ENCODE measurements at places on chromosomes 3 and 15. TPM values are rescaled to one million over a fixed set of nuclear protein-coding genes. Genes with fewer than 3 reads are reported as not detected.

C2CD4A gene
- 0.19 TPM for total RNA-seq

NMNAT3 gene
- total RNA-seq, result 1.5 TPM

FBXO40 gene
- total RNA-seq, result not detected

VIPR1 gene
- total RNA-seq, result 66.8 TPM

RLBP1 gene
- total RNA-seq, result not detected

CAND2 gene
- 6.0 TPM for total RNA-seq

SLC27A2 gene
- 0.31 TPM for total RNA-seq

DNA sequence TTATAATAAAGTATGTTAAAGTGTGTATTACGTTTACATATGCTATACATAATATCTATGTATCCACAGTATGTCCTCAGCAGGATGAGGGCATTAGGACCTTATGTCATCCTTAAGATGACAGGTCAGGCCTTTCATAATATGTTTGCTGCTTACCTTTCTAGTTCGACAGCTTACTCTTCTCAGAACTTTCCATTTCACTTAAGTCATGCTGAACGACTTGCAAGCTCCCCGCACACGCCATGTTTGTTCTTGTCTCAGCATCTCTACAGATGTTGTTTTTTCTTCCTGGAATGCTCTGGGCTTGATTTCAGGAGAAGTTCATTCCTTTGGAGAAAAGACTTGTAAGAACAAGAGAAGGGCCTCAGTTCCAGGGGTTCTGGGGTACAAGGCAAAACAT lies 36.0 kb upstream of the PPARG start:
- no peaks in the 10 kb centered on the region for H3K4me1 ChIP-seq
- no peak overlapping the region for H3K27ac ChIP-seq
- DNase-seq, result no peak
- H3K4me3 ChIP-seq, result no peak overlapping the region
- H3K27me3 ChIP-seq, result no peaks in the 10 kb centered on the region

DNA sequence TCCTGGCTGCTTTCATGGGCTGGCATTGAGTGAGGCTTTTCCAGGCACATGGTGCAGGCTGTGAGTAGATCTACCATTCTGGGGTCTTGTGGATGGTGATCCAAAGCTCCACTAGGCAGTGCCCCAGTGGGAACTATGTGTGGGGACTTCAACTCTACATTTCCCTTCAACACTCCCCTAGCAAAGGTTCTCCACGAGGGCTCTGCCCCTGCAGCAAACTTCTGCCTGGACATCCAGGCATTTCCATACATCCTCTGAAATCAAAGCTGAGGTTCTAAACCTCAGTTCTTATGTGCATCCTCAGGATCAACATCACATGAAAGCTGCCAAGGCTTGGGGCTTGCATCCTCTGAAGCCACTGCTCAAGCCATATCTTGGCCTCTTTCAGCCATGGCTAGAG lies 282.9 kb upstream of the ZPLD1 start:
- H3K27me3 ChIP-seq, result no peaks in the 10 kb centered on the region
- H3K4me1 ChIP-seq, result no peaks in the 10 kb centered on the region
- H3K27ac ChIP-seq, result no peak overlapping the region
- DNase-seq, result no peak
- H3K4me3 ChIP-seq, result no peak overlapping the region
- no peaks in the 10 kb centered on the region for H3K36me3 ChIP-seq

GRCh38 chr3:7166460-7166859 lies 305.5 kb downstream of the GRM7 start:
- no peaks in the 10 kb centered on the region for H3K36me3 ChIP-seq
- H3K27me3 ChIP-seq, result no peaks in the 10 kb centered on the region
- no peak for DNase-seq
- no peaks in the 10 kb centered on the region for H3K4me1 ChIP-seq
- no peak overlapping the region for H3K27ac ChIP-seq

DNA sequence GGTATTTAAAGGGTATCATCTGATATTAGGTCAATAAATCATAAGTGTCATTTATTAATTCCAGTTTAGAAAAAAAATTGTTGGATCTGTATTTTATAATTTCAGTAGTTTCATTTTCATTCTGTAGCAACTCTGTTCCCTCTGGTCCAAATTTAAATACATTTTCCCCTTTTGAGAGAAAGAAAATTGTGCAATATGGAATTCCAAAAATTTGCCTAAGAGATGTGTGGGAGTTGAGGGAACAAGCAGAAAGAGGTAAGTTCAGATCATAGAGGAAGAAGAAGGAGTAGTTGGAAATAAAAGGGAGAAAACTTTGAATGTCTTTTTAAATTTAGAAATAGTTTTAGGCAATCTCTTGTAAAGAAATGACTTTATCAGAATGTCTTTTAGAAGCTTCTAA lies 48.9 kb upstream of the MME start:
- no peaks in the 10 kb centered on the region for H3K27me3 ChIP-seq
- no peak overlapping the region for H3K27ac ChIP-seq
- no peak overlapping the region for H3K4me3 ChIP-seq

DNA sequence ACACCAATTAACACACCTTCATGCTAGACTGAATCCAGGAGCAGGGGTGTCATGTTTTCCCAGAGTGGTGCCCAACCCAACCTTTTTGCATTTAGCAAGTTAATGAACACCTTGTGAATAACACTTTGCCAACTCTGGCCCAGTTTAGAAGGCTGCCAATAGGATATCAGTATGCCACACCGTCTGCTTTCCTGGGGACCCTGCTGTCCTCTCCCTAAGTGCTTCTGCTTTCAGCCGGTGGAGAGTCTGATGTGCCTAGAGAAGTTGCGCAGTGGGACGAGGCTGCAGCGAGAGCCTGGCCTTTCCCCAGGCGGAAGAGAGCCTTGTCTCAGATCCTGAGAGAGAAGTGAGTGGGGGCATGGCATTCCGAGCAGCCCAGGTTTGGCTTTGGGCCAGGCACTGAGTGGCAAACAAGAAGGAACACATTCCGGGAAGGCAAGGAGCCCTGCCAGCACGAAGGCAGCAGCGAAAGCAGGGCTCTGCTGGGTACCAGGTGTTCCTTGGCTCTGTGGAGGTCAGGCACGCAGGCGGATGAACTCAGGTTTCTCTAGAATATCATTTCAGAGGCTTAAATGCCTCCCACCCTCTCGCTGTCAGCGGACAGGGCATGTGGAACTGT lies 36.9 kb downstream of the SENP8 start:
- H3K4me3 ChIP-seq, result no peak overlapping the region
- peaks cover 7% of the 10 kb centered on the region for H3K4me1 ChIP-seq
- H3K36me3 ChIP-seq, result no peaks in the 10 kb centered on the region

- no peak overlapping the region for H3K27ac ChIP-seq
- no peaks in the 10 kb centered on the region for H3K4me1 ChIP-seq
- no peak overlapping the region for H3K4me3 ChIP-seq
- H3K27me3 ChIP-seq, result no peaks in the 10 kb centered on the region
Measured at GRCh38 chr3:138336454-138336999, 6.9 kb upstream of the NME9 start.

- no peak overlapping the region for H3K27ac ChIP-seq
- H3K4me1 ChIP-seq, result no peaks in the 10 kb centered on the region
- H3K27me3 ChIP-seq, result no peaks in the 10 kb centered on the region
- no peak for DNase-seq
- no peaks in the 10 kb centered on the region for H3K36me3 ChIP-seq
Measured at GRCh38 chr15:98217356-98217755, 256.9 kb downstream of the ARRDC4 start.

- no peaks in the 10 kb centered on the region for H3K4me1 ChIP-seq
- DNase-seq, result peak; percentile 4
- H3K27ac ChIP-seq, result no peak overlapping the region
- H3K36me3 ChIP-seq, result no peaks in the 10 kb centered on the region
- H3K4me3 ChIP-seq, result no peak overlapping the region
Measured at GRCh38 chr3:30319713-30320112, 286.7 kb upstream of the TGFBR2 start.

- H3K27ac ChIP-seq, result no peak overlapping the region
- H3K27me3 ChIP-seq, result no peaks in the 10 kb centered on the region
- H3K4me1 ChIP-seq, result peaks cover 19% of the 10 kb centered on the region
Measured at GRCh38 chr15:45523166-45523460, 558 bp upstream of the SLC30A4 start.

DNA sequence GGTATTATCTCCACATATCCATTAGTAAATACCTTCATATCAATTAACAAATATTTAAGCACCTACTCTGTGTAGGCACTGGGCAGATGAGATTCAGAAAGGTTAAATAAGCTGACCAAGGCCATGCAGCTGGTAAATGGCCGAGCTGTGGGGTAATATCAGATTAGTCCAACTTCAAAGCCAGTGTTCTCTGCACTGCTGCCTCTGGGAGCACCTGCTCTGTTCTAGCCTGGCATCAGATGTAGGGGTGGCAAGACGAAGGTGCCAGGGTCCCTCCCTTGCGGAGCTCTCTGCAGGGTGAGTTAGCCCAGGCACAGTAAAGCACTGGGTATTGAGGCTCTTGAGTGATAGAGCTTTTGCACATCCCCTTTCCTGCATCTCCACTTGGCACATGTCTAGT lies 5.5 kb downstream of the TATDN2 start:
- peaks cover 69% of the 10 kb centered on the region for H3K4me1 ChIP-seq
- no peaks in the 10 kb centered on the region for H3K27me3 ChIP-seq
- no peak for DNase-seq
- H3K4me3 ChIP-seq, result no peak overlapping the region
- peaks cover 58% of the 10 kb centered on the region for H3K36me3 ChIP-seq
- no peak overlapping the region for H3K27ac ChIP-seq

DNA sequence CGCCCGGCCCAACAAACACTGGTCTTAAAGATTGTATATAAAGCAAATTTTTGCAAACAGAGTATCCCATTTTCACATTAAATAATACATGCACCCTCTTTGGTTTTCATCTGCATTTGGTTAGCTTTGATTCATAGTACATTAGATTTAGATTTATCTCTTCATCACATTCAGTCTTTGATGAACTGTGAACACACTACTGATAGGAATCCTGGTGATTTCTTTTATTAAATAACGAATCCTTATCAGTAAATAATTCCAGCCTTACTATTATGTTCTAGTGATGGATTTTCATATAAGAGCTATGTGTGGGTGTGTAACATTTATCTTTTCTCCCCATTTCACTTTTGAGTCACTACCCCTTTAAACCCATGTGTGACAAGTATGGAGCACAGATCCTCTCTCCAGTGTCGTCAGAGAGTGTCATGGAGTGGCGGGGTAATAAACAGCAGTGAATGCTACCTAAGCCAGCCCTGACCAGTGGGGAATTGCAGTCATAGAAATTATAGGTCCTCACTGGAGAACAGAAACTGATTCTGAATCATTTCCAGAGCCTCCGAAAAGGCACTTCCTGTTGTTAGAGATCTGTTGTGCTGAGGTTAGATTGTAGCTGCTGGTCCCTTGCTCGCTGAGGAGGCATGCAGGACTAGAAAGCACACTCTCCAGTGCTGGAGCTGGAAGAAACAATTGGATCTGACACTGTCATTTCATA lies 22.0 kb downstream of the SLC7A14 start:
- peaks cover 3% of the 10 kb centered on the region for H3K4me1 ChIP-seq
- no peaks in the 10 kb centered on the region for H3K27me3 ChIP-seq
- H3K4me3 ChIP-seq, result no peak overlapping the region
- no peaks in the 10 kb centered on the region for H3K36me3 ChIP-seq

- no peak overlapping the region for H3K4me3 ChIP-seq
- no peak overlapping the region for H3K27ac ChIP-seq
- H3K4me1 ChIP-seq, result peaks cover 17% of the 10 kb centered on the region
- H3K36me3 ChIP-seq, result no peaks in the 10 kb centered on the region
- H3K27me3 ChIP-seq, result no peaks in the 10 kb centered on the region
- DNase-seq, result no peak
Measured at GRCh38 chr15:99385005-99385669, 133.9 kb downstream of the LRRC28 start.

DNA sequence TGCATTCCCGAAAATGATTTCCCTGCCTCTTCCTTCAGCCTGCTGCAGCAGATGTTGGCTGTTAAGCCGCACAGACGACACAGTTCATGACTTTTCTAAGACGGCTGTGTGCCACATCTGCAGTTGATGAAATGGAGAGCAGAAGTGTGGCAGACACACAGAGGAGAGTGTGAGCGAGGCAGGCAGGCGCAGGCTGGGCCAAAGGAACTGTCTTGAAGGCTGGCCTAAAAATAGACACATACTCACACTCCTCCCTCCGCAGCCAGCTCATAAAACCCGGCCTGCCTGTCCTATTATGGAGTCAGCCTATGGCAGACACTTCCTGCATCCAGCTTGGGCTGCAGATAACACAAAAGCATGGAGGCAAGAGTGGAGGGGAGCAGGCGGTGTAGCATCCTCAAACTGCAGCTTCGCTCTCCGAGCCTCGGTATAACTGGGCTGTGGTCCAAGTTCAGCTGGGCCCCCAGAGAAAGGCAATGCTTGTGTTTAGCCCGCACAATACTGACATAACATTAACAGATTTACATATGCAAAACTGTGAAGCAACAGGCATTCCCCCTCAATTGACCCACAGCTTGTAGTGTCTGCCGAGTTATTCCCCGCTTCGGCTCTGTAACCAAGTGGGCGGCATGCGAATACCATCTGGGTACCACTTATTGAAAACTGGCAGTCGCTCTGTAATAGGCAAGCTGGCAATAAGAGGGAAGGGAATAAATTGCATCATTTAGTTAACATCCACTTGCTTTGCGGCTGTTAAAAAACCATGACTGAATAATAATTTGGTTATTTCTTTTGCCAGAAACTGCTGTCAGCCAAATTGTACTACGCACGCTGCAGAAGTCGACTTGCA lies 40.8 kb downstream of the FOXP1 start:
- no peak overlapping the region for H3K4me3 ChIP-seq
- no peak overlapping the region for H3K27ac ChIP-seq
- no peaks in the 10 kb centered on the region for H3K36me3 ChIP-seq
- H3K4me1 ChIP-seq, result peaks cover 2% of the 10 kb centered on the region
- DNase-seq, result no peak

- no peaks in the 10 kb centered on the region for H3K27me3 ChIP-seq
- H3K4me1 ChIP-seq, result peaks cover 22% of the 10 kb centered on the region
- H3K36me3 ChIP-seq, result peaks cover 18% of the 10 kb centered on the region
- DNase-seq, result no peak
- H3K27ac ChIP-seq, result peak overlapping the region; percentile 90
Measured at GRCh38 chr3:122416966-122417365, 1.1 kb upstream of the WDR5B start.

Data from CD4-positive, alpha-beta T cell (primary cell).